ENCODE measurements at places on chromosomes 3 and 15.

- no peak for DNase-seq
Measured at GRCh38 chr15:23035964-23036566, 3.3 kb downstream of the TUBGCP5 start.

DNA sequence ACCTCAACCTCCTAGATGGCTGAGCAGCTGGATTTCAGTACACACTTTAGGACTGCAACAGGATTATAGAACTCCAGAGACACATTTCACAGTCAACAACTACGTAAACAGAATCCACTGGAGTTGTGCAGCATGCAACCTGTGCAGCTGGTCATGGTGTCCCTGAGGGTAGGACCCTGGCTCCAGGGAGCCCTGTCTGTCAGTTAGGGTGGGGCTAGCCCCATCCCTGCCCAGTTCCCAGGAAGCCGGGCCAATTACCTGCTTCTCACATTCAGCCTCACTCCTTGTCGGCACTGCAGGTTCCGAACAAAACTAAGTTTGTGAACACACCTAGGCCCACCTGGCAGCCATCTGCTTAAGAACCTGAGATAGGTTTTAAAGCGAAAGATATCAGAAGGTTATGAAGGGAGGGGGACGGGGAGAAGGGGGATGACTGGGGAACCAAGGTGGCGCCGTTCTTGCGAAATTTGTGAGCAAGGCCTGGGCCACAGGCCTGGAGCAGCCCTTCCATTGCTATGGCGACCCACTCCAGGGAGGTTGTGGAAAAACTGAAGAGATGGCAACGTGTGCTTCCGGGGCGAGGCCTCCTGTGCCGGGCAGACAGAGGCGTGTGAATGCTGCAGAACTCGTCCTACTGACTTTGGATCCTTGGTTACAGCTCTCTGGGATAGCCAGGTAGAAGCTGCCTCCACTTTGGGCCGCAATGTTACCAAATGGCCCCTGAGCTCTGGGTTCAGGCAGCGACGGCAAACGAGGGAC, 25.3 kb downstream of the ACSBG1 start:
- DNase-seq = no peak

- no peak for DNase-seq
Measured at GRCh38 chr15:35872577-35872976, 326.6 kb upstream of the DPH6 start.

DNA sequence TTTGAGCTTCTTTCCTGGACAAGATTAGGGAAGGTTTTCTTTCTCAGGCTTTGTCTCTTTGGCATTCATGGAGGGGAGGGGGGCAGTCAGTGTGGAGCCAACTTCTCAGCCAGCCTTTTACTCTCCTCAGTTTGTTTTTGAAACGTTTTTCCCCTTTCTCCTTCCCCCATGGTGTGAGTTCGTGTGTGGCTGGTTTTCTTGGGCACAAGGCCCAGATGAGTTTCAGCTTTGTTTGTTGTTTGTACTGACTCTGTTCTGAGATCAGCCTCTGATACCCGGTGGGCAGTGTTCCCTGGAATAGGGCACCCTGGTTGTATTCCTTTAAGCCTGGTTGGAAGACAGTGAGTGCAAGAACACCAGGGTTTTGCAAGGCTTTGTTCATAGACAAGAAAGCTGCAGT, 168.2 kb upstream of the RARB start:
- no peak for DNase-seq

DNA sequence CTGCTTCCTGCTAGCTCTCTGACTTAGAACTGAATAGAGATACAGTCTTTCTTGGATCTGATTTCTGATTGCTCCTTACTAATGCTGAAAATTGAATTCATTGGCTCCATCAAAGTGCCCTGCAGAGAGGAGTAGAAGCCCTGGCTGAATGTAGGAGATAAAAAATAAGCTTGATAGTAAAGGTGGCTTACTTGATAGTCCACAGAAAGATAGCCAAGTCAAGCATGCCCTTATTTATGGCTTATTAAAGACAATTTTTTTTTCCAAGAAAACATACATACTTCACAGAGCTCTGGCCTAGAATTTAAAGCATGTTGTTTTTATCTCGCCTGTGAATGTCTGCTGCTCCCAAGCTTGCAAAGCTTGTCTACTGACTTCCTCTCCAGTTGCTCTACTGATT, 124.6 kb upstream of the CADPS start:
- no peak for DNase-seq

DNA sequence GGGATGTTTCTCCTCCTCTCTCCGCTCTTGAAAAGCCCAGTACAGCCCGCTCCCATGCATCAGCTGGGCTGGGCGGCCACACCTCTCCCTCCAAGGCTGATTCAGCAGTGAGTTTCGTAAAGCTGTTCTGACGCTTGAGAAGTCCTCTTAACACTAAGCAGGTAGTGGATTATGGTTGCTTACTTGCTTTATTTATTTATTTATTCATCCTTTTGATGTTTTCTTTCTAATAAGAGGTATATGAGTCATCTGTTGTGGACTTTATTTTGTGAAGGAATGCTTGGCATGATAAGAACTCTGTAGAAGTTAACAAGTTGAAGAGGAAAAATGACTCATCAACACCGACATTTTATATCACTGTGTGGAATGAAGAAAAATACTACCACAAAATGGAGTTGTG, 285.0 kb downstream of the SQOR start:
- DNase-seq = no peak

GRCh38 chr3:42654331-42655201, 1.1 kb downstream of the ZBTB47 start:
- DNase-seq = no peak

DNA sequence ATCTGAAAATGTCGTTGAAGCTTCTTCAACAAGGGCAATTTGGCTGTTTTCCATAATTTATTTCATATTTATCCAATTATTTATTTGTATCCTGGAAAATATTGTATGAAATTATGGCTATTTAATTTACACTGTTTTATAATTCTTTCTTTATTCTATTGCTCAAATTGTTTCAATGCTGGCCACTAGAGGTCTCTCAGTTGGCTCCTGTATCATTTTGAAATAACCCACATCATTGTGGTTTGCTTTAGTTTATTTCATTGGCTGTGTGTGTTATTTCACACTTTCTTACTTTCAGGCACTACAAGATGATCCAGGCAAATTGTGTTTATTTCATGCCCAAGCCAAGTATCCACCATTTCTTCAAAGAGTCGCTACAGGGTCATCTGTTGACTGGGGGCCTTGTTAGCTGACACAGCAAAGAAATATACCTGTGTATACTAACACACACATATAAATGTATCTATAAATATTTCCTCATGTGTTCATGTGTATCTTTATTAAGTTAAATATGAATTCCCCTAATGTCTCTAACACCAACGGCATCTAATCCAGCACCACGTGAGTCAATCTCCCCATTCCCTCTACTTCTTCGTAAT, 86.2 kb downstream of the NPAP1 start:
- no peak for DNase-seq

- no peak for DNase-seq
Measured at GRCh38 chr15:89367485-89368451, 33.1 kb upstream of the POLG start.

DNA sequence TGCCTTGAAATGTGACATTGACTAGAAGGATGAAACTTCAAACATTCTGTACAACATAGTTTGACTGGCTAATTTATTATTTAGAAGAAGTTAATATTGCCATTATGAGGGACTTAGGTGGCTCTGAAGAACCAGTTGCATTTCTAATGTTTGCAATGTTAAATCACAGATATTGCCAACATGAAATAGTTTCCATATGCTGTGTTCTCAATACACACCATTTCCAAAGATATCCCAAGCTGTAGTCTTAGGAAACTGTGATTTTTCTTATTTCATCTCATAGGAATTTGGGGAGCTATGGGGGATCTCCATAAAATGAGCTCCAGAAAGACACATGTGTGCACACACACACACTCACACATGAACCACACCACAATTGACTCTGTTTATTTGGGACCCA, 36.3 kb downstream of the ALG1L2 start:
- DNase-seq = no peak

DNA sequence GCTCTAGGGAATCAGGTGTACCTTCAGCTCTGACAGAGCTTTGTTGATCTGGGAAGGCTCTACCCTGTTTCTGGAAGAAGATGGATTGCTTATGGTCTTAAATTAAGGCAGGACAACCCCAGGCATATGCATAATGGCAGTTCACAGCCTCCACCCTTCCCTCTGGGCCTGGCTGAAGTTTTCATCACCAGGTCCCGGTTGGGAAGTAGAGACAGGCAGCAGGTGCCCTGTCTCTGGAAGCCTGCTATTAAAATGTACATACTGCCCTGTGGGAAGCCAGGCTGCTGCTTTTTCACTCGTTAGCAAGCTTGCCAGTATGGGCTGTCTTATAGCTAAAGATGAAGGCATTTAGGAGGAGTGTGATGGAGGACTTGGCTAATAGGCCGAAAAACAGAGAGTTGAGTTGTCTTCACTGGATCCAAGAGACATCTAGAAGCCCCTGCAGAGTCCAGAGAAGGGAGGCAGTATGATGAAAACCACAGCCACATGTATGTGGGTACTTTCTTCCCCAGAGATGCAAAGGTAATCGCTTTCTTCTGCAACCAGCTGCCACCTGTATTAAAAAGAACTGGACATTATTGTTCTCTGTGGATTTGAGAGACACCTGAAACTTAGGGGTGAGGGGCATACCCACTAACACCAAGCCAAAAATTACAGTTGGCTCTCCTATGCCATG, 34.4 kb downstream of the ABHD2 start:
- no peak for DNase-seq

DNA sequence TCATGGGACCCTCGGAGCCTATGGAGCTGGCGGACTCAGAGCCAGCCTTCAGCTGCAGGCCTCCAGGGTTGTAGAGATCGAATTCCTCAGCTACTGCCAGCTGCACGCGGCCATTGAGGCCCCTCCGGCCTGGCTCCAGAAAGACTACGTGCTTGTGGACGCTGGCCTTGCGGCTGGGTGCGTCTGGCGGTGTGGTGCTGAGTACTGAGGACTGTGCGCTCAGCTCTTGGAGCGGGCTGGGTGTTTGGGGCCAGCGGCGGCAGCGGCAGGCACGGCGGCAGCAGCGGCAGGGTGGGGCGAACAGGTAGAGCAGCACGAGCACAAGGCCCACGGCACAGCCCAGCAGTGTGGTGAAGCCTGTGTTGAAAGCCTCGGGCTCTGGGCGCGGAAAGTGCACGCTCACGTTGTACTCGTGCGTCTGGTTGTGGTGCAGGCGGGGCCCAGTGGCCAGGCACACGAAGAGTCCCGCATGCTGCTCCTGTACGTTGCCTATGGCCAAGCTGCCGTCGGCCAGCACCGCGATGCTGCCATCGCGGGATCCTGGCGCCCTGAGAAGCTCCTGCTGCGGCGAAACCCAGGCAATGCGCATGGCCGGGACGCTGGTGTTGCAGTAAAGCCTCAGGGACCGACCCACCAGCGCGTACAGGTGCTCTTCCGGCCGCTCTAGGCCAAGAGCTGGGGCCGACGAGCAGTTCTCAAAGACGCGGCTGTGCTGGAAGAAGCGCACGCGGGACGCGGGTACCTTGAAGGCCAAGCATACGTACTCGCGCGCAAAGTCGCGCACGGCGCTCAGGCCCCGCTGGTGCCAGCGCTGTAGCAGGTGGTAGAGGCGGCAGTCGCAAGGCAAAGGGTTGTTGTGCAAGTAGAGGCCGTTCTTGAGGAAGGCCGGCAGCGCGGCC, 1.3 kb downstream of the AMIGO3 start:
- DNase-seq = no peak

GRCh38 chr3:127147291-127147885, 45.5 kb upstream of the PRR23E start:
- DNase-seq = no peak

GRCh38 chr3:48090166-48090939, 74.1 kb upstream of the MAP4 start:
- DNase-seq = no peak

DNA sequence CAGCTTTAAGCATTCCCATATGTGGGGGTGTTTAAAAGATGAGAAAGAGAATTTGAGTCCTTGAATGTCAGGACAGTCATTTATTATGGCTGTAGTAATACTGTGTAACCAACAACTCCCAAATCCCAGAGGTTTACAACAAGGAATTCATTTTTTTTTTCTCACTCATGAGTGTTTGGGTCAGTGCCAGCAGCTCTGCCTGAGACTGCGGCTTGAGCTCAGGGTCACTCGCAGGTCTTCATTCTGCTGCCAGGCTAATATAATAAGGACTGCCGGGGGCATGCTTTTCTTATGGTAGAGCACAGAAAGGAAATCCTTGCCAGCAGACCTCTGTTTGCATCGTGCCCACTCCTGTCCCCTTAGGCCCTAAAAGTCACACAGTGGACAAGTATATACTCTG, 277.9 kb upstream of the LMCD1 start:
- no peak for DNase-seq

- DNase-seq = no peak
Measured at GRCh38 chr15:69133862-69134519, 26.4 kb upstream of the GLCE start.

DNA sequence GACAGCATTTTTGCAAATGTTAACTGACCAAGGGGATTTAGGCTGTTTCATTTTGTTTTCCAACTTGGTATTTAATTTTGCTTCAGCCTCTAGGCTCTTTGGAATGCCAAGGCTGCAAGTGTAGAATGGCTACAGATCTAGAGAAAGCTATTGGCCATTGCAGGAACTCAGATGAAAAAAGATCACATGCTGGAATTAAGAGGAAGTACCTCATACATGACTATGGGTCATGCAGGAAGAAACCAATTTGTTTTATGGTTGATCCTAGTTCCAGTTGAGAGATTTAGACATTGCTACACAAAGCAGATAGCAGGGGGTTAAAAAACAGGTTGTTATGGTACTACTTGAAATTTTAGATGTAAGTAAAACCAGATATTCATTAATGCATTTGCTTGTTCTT, 12.7 kb upstream of the CLDN16 start:
- no peak for DNase-seq

DNA sequence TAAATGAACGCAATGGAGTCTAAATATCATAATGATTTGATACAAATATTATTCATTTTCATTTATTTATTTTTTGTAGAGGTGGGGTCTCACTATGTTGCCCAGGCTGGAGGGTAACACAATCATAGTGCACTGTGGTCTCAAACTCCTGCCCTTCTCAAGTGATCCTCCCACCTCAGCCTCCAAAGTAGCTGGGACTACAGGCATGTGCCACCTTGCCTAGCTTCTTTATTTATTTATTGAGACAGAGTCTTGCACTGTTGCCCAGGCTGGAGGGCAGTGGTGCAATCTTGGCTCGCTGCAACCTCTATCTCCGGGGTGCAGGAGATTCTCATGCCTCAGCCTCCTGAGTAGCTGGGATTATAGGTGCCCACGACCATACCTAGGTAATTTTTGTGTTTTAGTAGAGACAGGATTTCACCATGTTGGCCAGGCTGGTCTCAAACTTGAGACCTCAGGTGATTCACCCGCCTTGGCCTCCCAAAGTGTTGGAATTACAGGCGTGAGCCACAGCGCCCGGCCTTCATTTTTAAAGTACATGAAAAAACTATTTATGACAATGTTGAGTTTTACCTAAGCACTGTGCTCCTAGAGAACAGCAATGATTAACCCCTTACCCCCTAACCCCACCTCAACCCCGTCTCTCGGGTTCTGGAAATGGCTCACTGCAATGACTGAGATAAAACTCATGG, 4.0 kb upstream of the AEN start:
- DNase-seq = no peak

DNA sequence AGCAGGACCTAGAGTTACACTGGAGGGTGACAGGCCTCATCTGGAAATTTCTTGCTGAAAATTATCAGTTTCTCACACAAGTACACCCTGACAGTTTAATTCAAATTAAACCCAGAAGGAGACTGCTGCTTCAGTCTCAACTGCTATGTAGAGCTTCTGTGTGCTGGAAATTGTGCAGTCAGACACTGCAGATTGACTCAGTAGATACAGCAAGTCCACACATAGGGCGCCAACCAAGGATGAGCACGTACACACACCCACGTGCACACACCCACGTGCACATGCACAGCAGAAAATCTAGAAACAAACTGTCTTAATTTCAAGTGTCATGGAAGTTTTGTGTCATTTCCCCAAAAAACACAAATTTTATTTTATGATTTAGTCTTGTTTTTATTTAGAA, 192.9 kb downstream of the PDE8A start:
- no peak for DNase-seq
